D721Med (cell line): ENCODE measurements at places on chromosomes 4 and X.

DNA sequence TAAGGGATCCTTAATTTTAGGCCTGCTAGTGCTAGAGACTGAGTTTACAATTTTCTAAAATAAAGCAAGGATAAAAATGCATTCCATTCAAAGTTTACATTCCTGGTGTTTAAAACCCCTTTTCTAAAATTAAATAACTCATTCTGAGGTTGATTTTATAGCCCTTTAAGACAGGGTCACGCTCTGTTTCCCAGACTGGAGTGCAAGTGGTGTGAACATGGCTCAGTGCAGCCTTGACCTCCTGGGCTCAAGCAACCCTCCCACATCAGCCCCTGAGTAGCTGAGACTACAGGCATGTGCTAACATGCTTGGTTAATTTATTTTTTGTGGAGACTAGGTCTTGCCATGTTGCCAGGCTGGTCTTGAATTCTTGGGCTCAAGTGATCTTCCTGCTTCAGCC lies 6.8 kb upstream of the CDKL2 start:
- no peak for DNase-seq

DNA sequence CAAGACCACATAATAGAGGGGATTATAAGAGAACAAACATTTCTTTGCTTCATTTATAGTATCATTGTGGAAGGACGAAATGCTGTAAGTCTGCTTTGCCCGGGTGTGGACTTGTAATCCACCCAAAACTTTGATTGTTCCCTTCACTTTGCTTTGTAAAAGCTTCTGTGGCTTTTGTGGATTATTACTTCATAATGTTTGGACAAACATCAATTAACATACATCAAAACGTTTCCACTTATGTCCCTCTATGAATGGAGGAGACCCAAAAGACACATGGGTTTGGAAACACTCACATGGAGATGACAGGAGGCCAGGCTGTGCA lies 415.4 kb downstream of the SPRY1 start:
- DNase-seq, result no peak

DNA sequence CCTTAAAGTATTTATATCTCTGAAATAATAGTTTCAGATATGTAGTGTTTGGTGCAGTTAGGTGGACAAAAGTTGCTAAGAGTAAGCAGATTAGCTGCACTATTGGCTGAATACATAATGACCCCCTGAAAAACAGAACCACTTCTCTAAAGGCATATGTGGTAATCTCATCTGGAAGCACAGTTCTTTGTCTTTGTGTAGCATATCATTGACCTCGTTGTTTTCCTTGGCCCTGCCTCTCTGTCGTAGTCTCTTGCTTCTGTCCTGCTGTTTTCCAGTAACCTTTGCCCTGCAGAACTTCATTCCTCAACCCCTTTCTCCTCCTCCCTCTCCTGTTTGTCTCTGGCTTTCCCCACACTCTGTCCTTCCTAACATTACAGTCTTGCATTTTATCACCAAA lies 41.4 kb downstream of the JADE3 start:
- DNase-seq, result no peak

- no peak for DNase-seq
These were observed 41.7 kb upstream of the CITED1 start for GRCh38 chrX:72347366-72347765.

- DNase-seq, result no peak
These were observed 518.7 kb downstream of the GRXCR1 start for GRCh38 chr4:43411226-43411625.

DNA sequence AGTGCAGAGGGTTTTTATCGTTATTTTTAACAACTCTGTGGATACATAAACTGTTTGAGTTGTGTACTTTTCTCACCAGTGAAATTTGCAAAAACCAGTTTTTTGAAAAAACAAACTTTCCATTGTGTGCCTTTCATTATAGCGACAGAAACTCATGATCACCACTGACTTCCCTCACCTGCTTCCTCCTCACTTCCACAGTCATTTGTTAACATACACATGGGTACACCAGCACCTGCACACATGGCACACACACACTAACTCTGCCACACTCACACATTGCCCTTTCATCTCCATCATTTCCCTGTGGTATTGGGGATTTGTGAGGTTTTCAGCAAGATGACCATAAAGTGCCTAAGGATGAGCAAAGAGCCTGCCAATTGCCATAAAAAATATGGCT lies 20.6 kb downstream of the CLDN22 start:
- no peak for DNase-seq

GRCh38 chr4:142126890-142127497 lies 490.6 kb downstream of the IL15 start:
- DNase-seq, result no peak

GRCh38 chr4:726235-726787 lies 20.7 kb downstream of the PCGF3 start:
- DNase-seq, result no peak

DNA sequence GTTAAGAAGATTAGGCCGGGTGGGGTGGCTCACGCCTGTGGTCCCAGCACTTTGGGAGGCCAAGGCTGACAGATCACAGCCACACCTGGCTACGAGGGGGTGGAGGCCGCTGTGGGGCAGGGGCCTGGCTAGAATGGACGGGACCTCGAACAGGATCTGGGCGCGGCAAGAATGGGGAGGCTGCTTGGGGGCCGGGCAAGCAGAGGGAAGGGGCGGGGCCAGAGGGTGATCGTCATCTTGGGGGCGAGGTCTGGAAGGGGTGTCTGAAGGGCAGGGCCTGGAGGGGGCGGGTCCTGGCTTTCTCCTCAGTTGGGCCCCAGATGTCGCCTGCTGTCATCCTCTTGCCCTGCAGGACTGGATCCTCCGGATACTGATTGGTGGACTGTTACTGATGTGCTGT lies 57.3 kb upstream of the ENPEP start:
- no peak for DNase-seq

DNA sequence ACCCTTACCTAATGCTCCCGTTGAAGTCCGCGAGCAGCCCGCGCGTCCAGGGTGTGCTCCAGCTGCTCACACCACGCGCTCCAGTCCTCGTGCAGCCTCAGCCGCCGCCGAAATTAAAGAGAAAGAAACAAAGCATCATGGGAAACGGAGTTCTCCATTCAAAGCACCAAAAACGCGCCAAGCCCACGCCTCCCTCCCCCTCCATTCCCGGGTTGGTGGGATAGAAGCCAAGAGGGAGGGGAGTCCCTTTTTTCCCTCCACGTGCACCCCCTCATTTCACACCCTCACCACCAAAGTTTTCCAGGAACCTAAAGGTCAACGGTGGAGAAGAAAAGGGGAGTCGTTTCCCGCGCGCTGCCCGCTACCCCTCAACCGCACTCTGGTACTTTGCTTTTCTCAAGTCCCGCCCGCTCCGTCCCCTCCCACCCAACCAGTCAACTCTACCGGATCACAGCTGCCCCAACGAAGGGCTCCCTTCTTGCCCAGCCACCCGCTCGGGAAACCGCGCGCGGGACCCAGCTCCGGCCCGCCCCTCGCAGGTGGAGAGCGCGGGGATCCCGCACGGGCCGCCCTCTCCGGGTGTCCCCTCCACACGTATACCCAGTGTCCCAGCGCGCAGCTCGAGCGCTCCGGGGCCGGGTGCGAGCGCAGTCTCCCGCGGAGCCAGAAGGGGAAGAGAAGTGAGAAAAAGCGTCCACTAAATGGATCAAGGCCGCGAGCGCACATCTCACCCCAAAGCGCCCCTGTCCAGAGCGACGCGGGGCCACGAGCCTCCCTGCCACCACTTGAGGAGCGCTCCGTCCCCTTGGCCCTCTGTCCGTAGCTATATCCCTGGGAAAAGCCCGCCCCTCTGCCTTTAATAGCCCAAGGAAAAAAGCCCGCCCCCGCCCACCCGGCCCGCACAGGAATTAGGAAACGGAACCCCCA lies 65.1 kb upstream of the CCDC160 start:
- DNase-seq, result no peak

GRCh38 chr4:181562399-181562798 lies 680.8 kb upstream of the TENM3 start:
- DNase-seq, result no peak

GRCh38 chrX:112643721-112644120 lies 36.0 kb downstream of the LHFPL1 start:
- no peak for DNase-seq

- DNase-seq, result no peak
These were observed 559.6 kb upstream of the DIPK2B start for GRCh38 chrX:45760187-45760742.

- no peak for DNase-seq
These were observed 68.7 kb upstream of the ENPP6 start for GRCh38 chr4:184286358-184286757.

DNA sequence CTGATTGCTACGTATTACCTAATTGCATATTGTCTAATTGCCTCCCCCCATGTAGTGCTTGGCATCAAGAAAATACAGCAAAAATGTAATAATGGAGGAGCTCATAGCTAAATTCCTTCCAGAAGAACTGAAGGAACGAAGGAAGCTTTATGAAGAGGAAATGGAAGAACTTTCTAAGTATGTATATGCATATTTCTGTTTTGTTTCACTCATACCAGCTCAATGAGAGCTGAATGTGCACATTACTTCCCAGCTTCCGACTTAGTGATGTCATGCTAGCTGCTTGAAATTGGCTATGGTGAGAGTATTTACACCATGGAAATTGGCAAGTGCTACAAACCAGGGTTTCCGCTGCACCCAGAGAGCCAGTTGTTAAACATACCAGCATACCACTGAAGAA lies 34.7 kb downstream of the LONRF3 start:
- no peak for DNase-seq

- no peak for DNase-seq
These were observed 100.3 kb upstream of the FGF16 start for GRCh38 chrX:77346859-77347258.

DNA sequence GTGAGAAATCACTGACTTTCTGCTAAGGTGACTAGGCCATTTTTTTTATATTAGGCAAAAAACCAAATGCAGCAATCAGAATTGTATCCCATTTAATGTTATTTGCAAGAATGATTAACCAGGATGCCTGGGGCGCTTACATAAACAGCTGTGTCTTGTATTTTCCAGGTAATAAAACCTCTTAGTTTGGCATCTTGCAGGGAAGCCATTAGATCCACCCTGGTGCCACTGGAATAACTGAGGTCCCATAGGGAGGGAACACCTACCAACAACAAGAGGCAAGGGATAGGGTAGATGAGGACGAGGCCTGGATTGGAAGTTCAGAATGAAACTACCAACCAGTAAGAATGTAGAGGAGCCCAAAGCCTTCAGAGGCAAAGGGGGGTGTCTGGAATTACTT lies 288.3 kb downstream of the ARHGAP24 start:
- no peak for DNase-seq

- no peak for DNase-seq
These were observed 36.5 kb downstream of the USP46 start for GRCh38 chr4:52622564-52622963.

DNA sequence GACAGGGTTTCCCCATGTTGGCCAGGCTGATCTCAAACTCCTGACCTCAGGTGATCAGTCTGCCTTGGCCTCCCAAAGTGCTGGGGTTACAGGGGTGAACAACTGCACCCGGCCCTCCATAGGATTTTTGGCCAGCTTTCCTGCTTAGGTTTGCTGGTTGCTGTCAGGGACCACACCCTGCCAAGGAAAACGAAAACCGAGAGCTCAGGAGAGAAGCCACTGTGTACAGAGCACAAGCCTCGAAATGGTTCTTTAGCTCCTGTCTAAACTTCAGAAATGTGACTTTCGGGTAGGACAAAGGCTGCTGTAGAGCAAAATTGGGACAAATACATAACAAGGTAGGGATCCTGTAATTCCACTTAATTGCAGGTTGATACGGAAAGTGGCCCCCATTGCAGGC lies 146.3 kb upstream of the ATP6AP2 start:
- DNase-seq, result no peak

DNA sequence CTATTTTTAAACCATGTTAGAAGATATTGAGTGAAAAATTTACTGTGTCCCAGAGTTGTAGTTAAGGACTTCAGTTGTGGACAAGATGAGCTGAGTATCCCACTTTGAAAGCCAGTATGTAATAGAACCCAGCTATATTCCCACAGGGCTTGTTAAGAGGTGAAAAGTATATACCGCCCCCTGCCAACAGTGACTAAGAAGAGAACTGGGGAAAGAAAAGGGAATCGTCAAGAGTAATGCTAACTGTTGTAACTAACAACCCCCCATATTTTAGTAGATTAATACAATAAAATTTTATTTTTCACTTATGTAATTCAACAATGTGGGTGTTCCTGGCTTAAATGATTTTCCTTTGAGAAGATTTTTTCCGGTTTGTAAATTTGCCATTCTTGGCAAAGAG lies 250.4 kb upstream of the GIMD1 start:
- no peak for DNase-seq

- DNase-seq, result no peak
These were observed 825 bp upstream of the RASGEF1B start for GRCh38 chr4:81472281-81473182.

DNA sequence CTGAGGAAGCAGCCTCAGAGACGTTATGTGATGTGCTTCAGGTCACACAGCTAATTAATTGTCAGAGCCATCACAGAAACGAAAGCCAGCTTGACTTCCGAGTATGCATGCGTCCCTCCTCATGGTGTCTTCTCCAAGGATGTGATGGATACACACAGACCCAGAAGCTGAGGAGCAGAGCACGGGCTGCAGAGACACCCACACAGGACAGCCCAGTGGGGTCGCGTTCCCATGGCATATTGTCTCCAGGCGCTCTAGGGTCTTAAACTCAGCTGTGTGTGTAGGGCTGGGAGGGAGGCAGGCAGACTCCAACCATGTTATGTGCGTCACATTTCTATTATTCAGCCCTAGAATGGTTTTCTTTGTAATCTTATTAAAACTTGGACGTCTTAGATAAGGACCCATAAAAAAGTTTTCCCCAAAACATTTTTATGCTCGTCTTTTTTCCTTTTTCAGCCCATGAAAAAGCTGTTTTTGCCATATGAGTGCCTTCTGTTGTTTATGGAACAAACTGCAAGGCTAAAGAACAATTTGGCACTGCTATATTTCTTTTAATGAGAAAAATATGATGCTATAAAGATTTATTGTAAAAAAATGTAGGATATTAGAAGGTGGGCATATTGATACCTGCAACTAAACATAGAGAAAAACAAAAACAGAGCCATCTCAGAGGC lies 48.5 kb downstream of the TENM3 start:
- DNase-seq, result no peak

DNA sequence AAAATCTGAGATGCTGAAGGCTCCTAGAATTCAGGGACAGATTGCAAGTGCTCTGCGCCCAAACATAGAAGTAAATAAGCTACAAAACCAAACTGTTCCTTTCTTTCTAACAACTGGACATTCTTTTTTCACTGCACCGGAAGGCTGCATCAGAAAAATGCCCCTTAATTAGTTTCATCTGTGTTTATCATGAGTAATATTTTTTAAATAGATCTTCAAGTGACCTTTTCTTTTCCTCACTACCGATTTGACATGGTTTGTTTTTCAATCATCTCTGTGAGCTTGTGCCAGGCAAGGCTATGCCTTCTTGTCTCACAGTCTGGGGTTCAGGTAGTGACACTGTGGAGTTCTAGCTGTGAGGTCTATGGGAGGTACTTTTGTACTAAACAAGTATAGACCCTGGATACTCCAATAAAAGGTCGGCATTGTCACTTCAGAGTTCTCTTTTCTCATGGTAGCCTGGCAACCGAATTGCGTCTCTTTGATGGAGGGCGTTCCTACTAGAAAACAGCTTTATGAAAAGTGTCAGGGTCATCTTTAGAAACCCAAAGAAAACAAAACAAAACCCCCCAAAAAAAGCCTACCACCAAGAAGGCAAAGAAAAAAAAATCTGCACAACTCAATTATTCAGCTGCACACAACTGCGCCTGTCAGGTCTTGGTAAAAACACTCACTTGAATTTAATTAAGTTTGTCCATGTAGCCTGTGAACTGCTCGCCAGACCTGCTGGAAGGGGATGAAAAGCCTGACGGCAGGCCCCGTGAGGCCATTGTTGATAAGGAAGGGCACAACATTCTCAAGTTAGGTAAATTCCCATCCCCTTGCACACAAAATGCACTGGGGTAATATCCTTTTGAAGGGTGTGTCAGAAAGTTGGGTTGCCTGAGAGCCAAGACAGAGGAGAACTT lies 22.8 kb upstream of the ADAMTS3 start:
- DNase-seq, result no peak

- DNase-seq, result no peak
These were observed 7.3 kb upstream of the BRWD3 start for GRCh38 chrX:80817002-80817401.
